Upper lobe of left lung (tissue), 6 donors: ENCODE measurements at places on chromosomes 3 and 15. TPM values are rescaled to one million over a fixed set of nuclear protein-coding genes. Genes with fewer than 3 reads are reported as not detected.
A peak's percentile ranks its signal among the peaks of the same experiment; 100 is the strongest.

FRMD5 gene
- total RNA-seq: 1.3 TPM

COLQ gene
- total RNA-seq: 2.1 TPM

- H3K27me3 ChIP-seq: no peaks in the 10 kb centered on the region
- H3K4me3 ChIP-seq: no peak overlapping the region
- no peaks in the 10 kb centered on the region for H3K36me3 ChIP-seq
- H3K27ac ChIP-seq: no peak overlapping the region
- no peak for DNase-seq
Measured at GRCh38 chr3:30418443-30418842, 188.0 kb upstream of the TGFBR2 start.

- H3K27ac ChIP-seq: no peak overlapping the region
- H3K4me1 ChIP-seq: no peaks in the 10 kb centered on the region
- DNase-seq: no peak
- H3K4me3 ChIP-seq: no peak overlapping the region
- peaks cover 15% of the 10 kb centered on the region for H3K36me3 ChIP-seq
- H3K27me3 ChIP-seq: no peaks in the 10 kb centered on the region
Measured at GRCh38 chr3:27422617-27423016, 53.4 kb upstream of the NEK10 start.

GHSR gene
- not detected for total RNA-seq

DNA sequence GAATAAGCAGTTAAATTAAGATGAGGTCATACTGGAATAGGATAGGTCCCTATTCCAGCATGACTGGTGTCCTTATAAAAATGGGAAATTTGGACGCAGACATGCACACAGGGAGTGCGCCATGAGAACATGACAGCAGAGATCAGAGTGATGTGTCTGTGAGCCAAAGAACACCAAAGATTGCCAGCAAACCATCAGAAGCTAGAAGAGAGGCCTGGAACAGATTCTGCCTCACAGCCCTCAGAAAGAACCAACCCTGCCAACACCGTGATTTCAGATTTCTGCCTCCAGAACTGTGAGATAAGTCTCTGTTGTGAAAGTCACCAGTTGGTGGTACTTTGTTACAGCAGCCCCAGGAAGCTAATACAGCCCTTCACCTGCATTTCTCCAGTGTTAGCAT is 34.7 kb downstream of the EPHB1 start:
- H3K36me3 ChIP-seq: no peaks in the 10 kb centered on the region
- no peak for DNase-seq
- no peak overlapping the region for H3K27ac ChIP-seq

DNA sequence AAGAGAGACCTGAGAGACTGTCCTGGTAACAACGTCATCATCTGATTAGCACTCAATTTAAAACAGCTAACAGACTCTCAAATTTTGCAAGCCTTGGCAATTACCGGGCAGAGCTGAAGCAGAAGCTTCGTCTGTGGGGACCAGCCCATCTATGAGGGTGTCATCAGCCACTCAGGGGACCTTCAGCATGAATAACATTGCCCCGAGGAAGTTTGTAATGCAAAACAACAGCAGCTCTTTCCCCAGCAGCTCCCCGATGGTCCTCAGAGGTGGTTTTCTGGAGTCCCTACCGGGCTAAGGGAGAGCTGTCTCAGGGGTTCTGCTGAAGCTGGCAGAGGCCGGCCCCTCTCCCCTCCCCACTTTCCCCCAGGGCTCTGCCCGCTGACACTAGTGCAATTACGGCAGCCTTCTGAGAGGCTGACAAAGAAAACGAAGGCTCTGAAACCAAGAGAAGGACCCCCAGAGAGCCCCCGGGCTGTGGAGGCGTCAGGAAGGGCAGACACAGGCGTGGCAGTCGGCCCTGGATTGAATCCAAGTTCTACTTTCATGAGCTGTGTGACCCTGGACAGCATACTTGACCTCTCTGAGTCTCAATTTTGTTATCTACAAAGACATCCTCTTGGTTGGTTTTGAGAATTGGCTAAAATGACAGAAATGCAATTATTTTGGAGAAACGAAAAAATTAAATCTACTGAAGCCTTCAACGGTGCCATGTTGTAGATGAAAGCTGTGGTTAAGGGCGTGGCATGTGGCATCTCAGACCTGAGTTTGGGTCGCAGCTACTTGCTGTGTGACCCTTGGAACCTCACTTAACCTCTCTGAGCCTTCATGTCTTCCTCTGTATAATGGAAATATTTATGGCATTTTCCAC is 102.1 kb upstream of the TLE3 start:
- H3K27me3 ChIP-seq: no peaks in the 10 kb centered on the region
- no peak overlapping the region for H3K27ac ChIP-seq
- H3K4me1 ChIP-seq: peaks cover 16% of the 10 kb centered on the region

TTC23 gene
- total RNA-seq: 16.9 TPM

FAM43A gene
- total RNA-seq: 32.3 TPM

DNA sequence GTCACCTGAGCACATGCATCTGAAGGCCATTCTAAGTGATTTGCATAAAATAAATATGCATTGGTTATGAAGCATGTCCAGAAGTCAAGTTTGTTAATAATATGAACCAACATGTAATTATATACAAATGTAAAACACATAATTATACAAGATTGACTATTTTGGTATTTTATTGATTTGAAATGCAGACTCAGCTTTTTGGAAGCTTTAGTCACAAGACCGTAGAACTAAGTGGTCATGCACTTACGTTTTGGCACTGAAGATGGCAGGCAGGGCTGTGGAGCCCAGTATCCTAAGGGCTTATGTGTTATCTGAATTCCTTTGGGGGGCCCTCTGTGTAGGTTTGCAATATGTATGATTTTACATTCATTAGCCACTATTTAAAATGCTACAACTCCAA is 5.0 kb downstream of the CHRNA7 start:
- no peaks in the 10 kb centered on the region for H3K27me3 ChIP-seq
- DNase-seq: no peak
- no peak overlapping the region for H3K27ac ChIP-seq
- peaks cover 8% of the 10 kb centered on the region for H3K4me1 ChIP-seq
- no peaks in the 10 kb centered on the region for H3K36me3 ChIP-seq

RPL14 gene
- total RNA-seq: 412 TPM

- H3K27me3 ChIP-seq: no peaks in the 10 kb centered on the region
- H3K4me3 ChIP-seq: no peak overlapping the region
- H3K4me1 ChIP-seq: no peaks in the 10 kb centered on the region
- no peaks in the 10 kb centered on the region for H3K36me3 ChIP-seq
- no peak overlapping the region for H3K27ac ChIP-seq
Measured at GRCh38 chr3:110026421-110026820, 689.1 kb upstream of the DPPA4 start.

ADAMTS7 gene
- 8.1 TPM for total RNA-seq

DNA sequence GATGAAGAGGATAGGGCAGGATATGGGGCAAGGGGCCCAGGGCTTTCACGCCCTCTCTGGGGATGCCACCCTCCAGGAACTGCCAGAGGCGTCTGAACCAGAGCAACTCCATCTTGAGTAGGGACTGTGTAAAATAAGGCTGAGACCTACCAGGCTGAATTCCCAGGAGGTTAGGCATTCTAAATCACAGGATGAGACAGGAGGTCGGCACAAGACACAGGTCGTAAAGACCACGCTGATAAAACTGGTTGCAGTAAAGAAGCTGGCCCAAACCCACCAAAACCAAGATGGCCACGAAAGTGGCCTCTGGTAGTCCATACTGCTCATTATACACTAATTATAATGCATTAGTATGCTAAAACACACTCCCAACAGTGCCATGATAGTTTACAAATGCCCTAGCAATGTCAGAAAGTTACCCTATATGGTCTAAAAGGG is 40.7 kb downstream of the HERC1 start:
- H3K27ac ChIP-seq: no peak overlapping the region
- no peaks in the 10 kb centered on the region for H3K36me3 ChIP-seq
- no peak overlapping the region for H3K4me3 ChIP-seq
- H3K4me1 ChIP-seq: peaks cover 24% of the 10 kb centered on the region

GUCA1C gene
- total RNA-seq: not detected

GRCh38 chr3:106826791-106827311 is 550.4 kb upstream of the CCDC54 start:
- H3K4me3 ChIP-seq: no peak overlapping the region
- H3K27ac ChIP-seq: no peak overlapping the region
- H3K27me3 ChIP-seq: no peaks in the 10 kb centered on the region
- DNase-seq: no peak
- no peaks in the 10 kb centered on the region for H3K36me3 ChIP-seq

GRCh38 chr3:17304969-17305368 is 420.2 kb downstream of the PLCL2 start:
- no peak overlapping the region for H3K4me3 ChIP-seq
- DNase-seq: no peak
- H3K4me1 ChIP-seq: peaks cover 3% of the 10 kb centered on the region

- H3K27me3 ChIP-seq: no peaks in the 10 kb centered on the region
- no peak overlapping the region for H3K27ac ChIP-seq
- H3K36me3 ChIP-seq: no peaks in the 10 kb centered on the region
- H3K4me1 ChIP-seq: peaks cover 32% of the 10 kb centered on the region
- H3K4me3 ChIP-seq: peak overlapping the region; percentile 55
Measured at GRCh38 chr3:50154476-50154839, 666 bp upstream of the SEMA3F start.

- no peaks in the 10 kb centered on the region for H3K4me1 ChIP-seq
- H3K36me3 ChIP-seq: no peaks in the 10 kb centered on the region
- DNase-seq: no peak
- no peak overlapping the region for H3K4me3 ChIP-seq
- no peak overlapping the region for H3K27ac ChIP-seq
Measured at GRCh38 chr3:34155666-34156065, 357.2 kb downstream of the PDCD6IP start.

SPESP1 gene
- 2.5 TPM for total RNA-seq

GRCh38 chr15:28110481-28110881 is 11.4 kb upstream of the OCA2 start:
- H3K4me3 ChIP-seq: no peak overlapping the region
- peaks cover 17% of the 10 kb centered on the region for H3K4me1 ChIP-seq
- peaks cover 27% of the 10 kb centered on the region for H3K36me3 ChIP-seq
- no peak overlapping the region for H3K27ac ChIP-seq
- no peak for DNase-seq
- H3K27me3 ChIP-seq: no peaks in the 10 kb centered on the region

GRCh38 chr3:175798326-175798725 is 939.2 kb downstream of the NAALADL2 start:
- H3K27ac ChIP-seq: no peak overlapping the region
- H3K36me3 ChIP-seq: no peaks in the 10 kb centered on the region
- no peaks in the 10 kb centered on the region for H3K4me1 ChIP-seq
- DNase-seq: no peak
- H3K4me3 ChIP-seq: no peak overlapping the region

DNA sequence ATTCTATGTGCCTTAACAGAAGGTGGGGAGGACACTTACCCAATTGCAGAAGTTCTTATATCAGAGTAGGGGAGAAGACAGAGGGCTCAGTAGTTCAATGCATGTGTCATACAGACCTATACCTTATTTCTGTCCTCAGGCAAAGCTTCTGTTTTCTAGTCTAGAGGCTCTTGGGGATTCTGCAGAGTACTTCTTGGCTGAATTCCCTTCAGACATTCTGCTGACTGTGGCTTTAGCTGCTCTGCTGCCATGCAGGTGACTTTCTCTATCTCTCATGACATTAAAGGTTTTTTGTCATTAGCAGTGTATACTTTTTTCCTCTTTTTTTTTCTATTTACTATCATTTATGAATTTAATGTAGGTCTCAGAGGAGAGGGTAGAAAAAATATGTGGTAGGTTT is 172.8 kb upstream of the PLSCR5 start:
- no peak overlapping the region for H3K4me3 ChIP-seq
- no peak for DNase-seq
- H3K27me3 ChIP-seq: no peaks in the 10 kb centered on the region
- no peak overlapping the region for H3K27ac ChIP-seq
- H3K36me3 ChIP-seq: no peaks in the 10 kb centered on the region
- H3K4me1 ChIP-seq: no peaks in the 10 kb centered on the region

DNA sequence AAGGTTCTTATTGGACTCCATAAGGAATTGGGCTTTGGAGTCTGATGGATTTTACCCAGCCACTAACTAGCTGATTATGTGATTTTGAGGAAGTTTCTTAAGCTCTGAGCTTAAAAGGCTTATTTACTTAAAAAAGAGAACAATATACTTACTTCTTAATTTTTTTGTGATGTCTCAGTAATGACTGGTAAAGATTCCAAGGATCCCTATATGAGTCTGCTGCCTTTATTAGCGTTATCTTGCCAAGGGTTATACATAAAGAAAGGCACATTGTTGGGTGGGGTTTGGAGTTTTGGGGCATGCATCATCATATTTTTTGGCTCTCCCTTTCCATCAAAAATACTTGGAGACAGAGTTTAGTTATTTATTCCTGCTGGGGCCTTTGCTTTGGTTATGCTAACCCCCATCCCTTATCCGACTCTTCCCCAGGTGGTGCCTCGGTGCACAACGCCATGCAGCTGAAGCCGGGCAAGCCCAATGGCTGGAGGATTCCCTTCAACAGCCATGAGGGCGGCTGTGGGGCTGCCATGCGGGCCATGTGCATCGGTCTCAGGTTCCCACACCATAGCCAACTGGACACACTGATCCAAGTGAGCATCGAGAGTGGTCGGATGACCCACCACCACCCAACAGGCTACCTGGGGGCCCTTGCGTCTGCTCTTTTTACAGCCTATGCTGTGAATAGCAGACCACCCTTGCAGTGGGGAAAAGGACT is 6.7 kb downstream of the ADPRH start:
- H3K4me3 ChIP-seq: no peak overlapping the region
- peak overlapping the region; percentile 22 for H3K27ac ChIP-seq
- no peaks in the 10 kb centered on the region for H3K27me3 ChIP-seq
- DNase-seq: peak; percentile 50
- H3K4me1 ChIP-seq: peaks cover 22% of the 10 kb centered on the region

- no peaks in the 10 kb centered on the region for H3K27me3 ChIP-seq
- no peak overlapping the region for H3K27ac ChIP-seq
- no peak overlapping the region for H3K4me3 ChIP-seq
- H3K36me3 ChIP-seq: no peaks in the 10 kb centered on the region
Measured at GRCh38 chr15:34820110-34820509, 24.8 kb upstream of the ACTC1 start.

- no peak overlapping the region for H3K27ac ChIP-seq
- H3K36me3 ChIP-seq: peaks cover 10% of the 10 kb centered on the region
- no peak overlapping the region for H3K4me3 ChIP-seq
- H3K4me1 ChIP-seq: peaks cover 28% of the 10 kb centered on the region
- no peaks in the 10 kb centered on the region for H3K27me3 ChIP-seq
Measured at GRCh38 chr3:156548041-156548687, 6.8 kb downstream of the SSR3 start.

GRCh38 chr3:31251083-31251482 is 281.6 kb upstream of the STT3B start:
- no peaks in the 10 kb centered on the region for H3K27me3 ChIP-seq
- no peaks in the 10 kb centered on the region for H3K4me1 ChIP-seq
- no peak overlapping the region for H3K4me3 ChIP-seq
- no peak for DNase-seq

WDR72 gene
- total RNA-seq: 7.0 TPM

- no peaks in the 10 kb centered on the region for H3K4me1 ChIP-seq
- H3K4me3 ChIP-seq: no peak overlapping the region
- H3K27ac ChIP-seq: no peak overlapping the region
Measured at GRCh38 chr3:31924610-31925270, 56.3 kb downstream of the OSBPL10 start.

- no peaks in the 10 kb centered on the region for H3K36me3 ChIP-seq
- H3K4me1 ChIP-seq: no peaks in the 10 kb centered on the region
- H3K4me3 ChIP-seq: no peak overlapping the region
- no peak for DNase-seq
Measured at GRCh38 chr3:186989429-186989828, 59.1 kb downstream of the ST6GAL1 start.
